ENCODE measurements at places on chromosomes 11 and 22. TPM values are rescaled to one million over a fixed set of nuclear protein-coding genes. Genes with fewer than 3 reads are reported as not detected.

CCDC73 gene
- 0.22 TPM for polyA plus RNA-seq

DNA sequence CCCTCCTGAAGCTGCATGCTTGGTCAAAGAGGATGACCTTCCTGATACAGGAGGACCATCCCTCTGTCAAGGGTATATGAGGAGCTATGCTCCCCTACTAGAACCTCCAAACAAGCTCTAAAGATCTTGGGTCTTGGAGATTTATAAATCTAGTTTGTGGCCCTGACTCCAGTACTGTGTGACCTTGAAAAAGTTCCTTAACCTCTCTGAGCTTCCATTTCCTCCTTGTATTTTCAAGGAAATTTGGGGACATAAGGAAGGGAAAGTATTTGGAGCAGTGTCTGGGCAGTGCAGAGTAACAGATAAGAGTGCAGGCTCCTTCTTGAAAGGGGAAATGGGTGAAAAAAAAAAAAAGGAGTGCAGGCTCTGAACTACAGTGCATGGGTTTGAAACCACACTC is 45.9 kb downstream of the CHRDL2 start:
- no peak for DNase-seq

DNA sequence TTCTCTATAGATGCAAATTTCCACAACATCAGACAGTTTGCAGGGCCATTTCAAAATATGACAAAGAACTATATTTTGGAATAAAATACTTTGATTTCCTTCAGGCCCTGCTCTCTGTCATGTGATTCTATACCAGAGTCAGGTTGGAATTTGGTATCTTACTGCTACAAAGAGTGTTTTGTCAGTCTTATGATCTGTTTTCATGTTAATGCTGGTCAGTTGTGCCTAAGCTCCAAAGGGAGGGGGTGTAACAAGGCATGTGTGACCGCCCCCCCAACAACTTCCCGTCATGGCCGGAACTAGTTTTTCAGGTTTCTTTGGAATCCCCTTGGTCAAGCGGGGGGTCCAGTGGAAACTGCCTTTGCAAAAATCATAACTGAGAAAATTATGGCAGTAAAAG is 15.1 kb downstream of the C11orf96 start:
- no peak for DNase-seq

GRCh38 chr11:36469063-36469462 is 41.0 kb downstream of the TRAF6 start:
- DNase-seq = no peak

Data from left renal cortex interstitium (tissue), 4 donors.